ENCODE measurements at places on chromosomes 4 and X. TPM values are rescaled to one million over a fixed set of nuclear protein-coding genes. Genes with fewer than 3 reads are reported as not detected.

MPP1 gene
- 12.9 TPM for total RNA-seq

CLCN5 gene
- total RNA-seq: 1.3 TPM

CTAG1B gene
- total RNA-seq: not detected

ADGRA3 gene
- 2.1 TPM for total RNA-seq

TNIP3 gene
- total RNA-seq: 1.3 TPM

SH2D1A gene
- total RNA-seq: 42.7 TPM

HEPH gene
- total RNA-seq: not detected

POU3F4 gene
- not detected for total RNA-seq

RAP2C gene
- total RNA-seq: 45.5 TPM

RAB33A gene
- total RNA-seq: 7.9 TPM

- no peaks in the 10 kb centered on the region for H3K36me3 ChIP-seq
- H3K27ac ChIP-seq: no peak overlapping the region
- DNase-seq: no peak
- peaks cover 4% of the 10 kb centered on the region for H3K4me1 ChIP-seq
These were observed 95.5 kb downstream of the ZNF827 start for GRCh38 chr4:145843148-145843547.

DNA sequence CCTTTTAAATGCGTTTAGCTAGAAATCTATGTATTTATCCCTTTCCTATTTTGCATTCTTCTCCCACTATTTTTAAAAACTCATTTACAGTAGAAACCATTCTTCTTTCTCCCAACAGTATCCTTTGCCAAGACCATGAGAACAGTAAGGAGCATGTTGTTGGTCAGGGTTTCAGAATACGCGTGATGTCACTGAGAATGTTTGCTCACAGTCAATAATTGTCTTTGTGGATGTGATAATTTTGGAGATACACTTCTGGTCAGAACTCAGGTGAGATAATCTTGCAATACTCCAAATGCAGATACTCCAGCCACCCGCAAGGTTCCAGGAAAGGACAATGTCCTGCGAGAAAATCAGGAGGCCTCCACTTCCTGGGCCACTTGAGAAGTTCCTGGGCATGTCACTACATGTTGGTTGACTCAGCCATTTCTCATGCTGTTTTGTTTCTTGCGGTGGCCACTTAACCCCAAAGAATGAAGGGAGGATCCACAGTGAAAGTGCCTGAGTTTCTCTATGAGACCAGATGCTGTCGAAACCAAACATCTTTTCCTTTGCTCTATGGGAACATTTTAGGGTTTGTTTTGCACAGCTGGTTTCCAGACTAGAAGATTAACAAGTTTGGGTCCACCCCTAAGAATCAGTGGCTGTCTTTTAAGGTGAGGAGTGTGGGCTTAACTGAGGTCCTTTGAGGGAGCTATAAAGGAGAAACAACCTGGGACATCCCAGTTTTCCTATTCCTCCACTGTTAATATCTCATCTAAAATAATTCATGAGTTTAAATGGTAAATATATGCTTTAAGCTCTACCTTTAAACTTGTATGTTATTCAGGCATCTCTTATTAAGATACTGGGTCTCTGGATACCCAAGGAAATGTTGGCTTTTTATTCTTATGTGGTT is 116.0 kb downstream of the SOWAHB start:
- H3K4me1 ChIP-seq: no peaks in the 10 kb centered on the region
- H3K27ac ChIP-seq: no peak overlapping the region
- H3K36me3 ChIP-seq: no peaks in the 10 kb centered on the region
- H3K27me3 ChIP-seq: peaks cover 10% of the 10 kb centered on the region
- DNase-seq: no peak
- no peak overlapping the region for H3K4me3 ChIP-seq

DNA sequence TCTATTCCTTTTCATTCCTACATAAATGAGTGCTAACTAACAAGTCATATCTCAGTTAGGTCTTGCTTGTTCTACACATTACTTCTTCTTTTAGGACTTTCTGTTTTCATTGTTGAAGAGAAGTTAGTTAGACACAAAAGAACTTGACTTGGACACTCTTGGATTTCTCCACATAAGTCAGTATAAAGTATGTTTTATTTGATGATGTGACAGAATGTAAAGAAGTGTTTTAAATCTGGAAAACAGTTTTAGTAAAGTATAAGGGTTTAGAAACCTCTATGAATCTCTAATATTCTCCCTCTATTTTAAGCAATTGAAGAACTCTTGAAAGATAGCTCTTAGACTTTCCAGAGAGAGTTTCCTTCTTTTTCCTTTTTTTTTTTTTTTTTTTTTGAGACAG is 38.6 kb upstream of the TMEM33 start:
- no peak overlapping the region for H3K4me3 ChIP-seq

DNA sequence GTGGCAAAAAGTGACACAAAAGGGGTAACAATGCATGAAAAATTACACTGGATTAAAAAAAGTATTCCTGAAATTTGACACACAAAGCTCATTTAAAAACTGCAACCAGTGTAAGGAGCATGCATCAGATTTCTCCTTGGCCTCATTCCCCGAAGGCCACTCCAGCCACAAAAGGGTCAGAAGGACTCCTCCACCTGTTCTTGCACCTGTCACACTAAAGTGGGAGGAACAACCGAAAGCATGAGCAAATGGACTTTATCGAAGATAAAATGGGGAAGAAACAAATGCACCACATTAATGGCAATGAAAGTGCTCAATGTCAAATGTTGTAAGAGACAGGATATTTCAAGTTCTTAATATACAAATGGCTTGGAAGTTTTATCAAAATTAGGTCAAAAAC is 88.2 kb downstream of the ADGRA3 start:
- no peak overlapping the region for H3K4me3 ChIP-seq
- no peaks in the 10 kb centered on the region for H3K36me3 ChIP-seq
- H3K4me1 ChIP-seq: no peaks in the 10 kb centered on the region

GRCh38 chrX:64427281-64427680 is 32.0 kb upstream of the MTMR8 start:
- H3K4me1 ChIP-seq: no peaks in the 10 kb centered on the region
- no peak overlapping the region for H3K27ac ChIP-seq
- no peak overlapping the region for H3K4me3 ChIP-seq
- DNase-seq: no peak
- no peaks in the 10 kb centered on the region for H3K36me3 ChIP-seq

- no peak overlapping the region for H3K4me3 ChIP-seq
- H3K4me1 ChIP-seq: no peaks in the 10 kb centered on the region
- no peak overlapping the region for H3K27ac ChIP-seq
These were observed 180.7 kb downstream of the CRLF2 start for GRCh38 chrX:1031521-1032430.

DNA sequence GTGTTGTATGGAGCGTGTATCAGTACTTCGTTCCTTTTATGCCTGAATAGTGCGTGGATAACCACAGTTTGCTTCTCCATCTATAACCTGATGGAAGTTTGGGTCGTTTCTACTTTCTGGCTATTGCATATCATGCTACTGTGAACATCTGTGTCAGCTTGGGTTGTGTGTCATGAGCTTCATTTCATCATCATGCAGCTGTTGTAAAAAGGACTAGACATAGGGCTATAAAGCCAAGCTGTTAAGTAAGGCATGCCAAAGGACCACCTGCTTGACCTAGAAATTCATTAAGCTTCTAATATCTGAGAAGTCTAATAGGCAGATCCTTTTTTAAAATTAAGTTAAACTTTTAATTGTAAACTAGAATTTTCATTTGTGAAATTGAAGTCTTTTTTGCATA is 18.4 kb downstream of the SMS start:
- H3K4me3 ChIP-seq: no peak overlapping the region
- H3K27me3 ChIP-seq: no peaks in the 10 kb centered on the region
- H3K27ac ChIP-seq: no peak overlapping the region
- no peaks in the 10 kb centered on the region for H3K36me3 ChIP-seq

GRCh38 chrX:63514569-63515080 is 163.5 kb upstream of the SPIN4 start:
- no peak overlapping the region for H3K27ac ChIP-seq
- H3K36me3 ChIP-seq: no peaks in the 10 kb centered on the region
- H3K4me1 ChIP-seq: no peaks in the 10 kb centered on the region
- no peak for DNase-seq
- H3K27me3 ChIP-seq: no peaks in the 10 kb centered on the region
- no peak overlapping the region for H3K4me3 ChIP-seq

GRCh38 chr4:152195888-152196287 is 340.0 kb downstream of the FBXW7 start:
- no peaks in the 10 kb centered on the region for H3K27me3 ChIP-seq
- H3K4me3 ChIP-seq: no peak overlapping the region
- H3K36me3 ChIP-seq: no peaks in the 10 kb centered on the region
- DNase-seq: no peak

DNA sequence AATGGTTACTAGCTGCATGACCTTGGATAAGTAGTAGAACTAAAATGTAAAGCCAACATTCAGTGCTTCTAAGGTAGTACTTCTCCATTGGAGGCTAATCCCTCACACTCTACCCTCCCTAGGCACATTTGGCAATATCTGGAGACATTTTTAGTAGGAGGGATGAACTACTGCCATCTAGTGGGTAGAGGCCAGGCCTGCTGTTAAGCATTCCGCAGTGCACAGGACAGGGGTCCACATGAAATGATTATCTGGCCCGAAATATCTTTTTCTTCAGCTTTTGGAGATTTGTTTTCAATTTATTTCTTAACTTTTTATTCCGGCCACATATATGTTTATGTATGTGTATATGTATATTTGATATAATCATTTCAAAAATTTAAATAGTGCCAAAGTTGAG is 36.0 kb upstream of the SPANXC start:
- no peak overlapping the region for H3K27ac ChIP-seq
- H3K27me3 ChIP-seq: no peaks in the 10 kb centered on the region
- H3K4me1 ChIP-seq: no peaks in the 10 kb centered on the region
- peak; percentile 4 for DNase-seq
- H3K36me3 ChIP-seq: no peaks in the 10 kb centered on the region
- H3K4me3 ChIP-seq: no peak overlapping the region

DNA sequence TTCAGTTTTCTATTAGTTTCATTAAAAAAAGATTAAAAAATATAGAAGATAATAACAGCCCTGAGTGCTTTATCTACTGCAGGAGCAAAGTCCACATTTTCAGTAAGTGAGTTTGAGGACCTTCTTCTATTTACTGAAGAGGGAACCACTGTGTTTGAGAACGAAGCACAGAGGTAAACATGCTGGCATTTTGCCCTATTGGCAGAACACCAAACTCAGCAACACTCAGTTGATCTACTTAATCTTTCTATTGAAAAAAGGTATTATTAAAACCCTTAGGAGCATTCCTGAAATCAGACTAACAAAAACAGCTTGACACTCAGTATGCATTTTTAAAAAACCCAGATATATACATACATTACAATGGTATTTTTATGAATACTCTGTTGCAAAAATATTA is 1496.7 kb downstream of the TECRL start:
- H3K27me3 ChIP-seq: no peaks in the 10 kb centered on the region
- no peak overlapping the region for H3K27ac ChIP-seq
- H3K4me3 ChIP-seq: no peak overlapping the region
- no peaks in the 10 kb centered on the region for H3K4me1 ChIP-seq
- H3K36me3 ChIP-seq: no peaks in the 10 kb centered on the region

GRCh38 chr4:39626261-39626660 is 12.4 kb downstream of the SMIM14 start:
- no peaks in the 10 kb centered on the region for H3K4me1 ChIP-seq
- no peaks in the 10 kb centered on the region for H3K27me3 ChIP-seq
- H3K27ac ChIP-seq: no peak overlapping the region
- H3K4me3 ChIP-seq: no peak overlapping the region
- no peak for DNase-seq

DNA sequence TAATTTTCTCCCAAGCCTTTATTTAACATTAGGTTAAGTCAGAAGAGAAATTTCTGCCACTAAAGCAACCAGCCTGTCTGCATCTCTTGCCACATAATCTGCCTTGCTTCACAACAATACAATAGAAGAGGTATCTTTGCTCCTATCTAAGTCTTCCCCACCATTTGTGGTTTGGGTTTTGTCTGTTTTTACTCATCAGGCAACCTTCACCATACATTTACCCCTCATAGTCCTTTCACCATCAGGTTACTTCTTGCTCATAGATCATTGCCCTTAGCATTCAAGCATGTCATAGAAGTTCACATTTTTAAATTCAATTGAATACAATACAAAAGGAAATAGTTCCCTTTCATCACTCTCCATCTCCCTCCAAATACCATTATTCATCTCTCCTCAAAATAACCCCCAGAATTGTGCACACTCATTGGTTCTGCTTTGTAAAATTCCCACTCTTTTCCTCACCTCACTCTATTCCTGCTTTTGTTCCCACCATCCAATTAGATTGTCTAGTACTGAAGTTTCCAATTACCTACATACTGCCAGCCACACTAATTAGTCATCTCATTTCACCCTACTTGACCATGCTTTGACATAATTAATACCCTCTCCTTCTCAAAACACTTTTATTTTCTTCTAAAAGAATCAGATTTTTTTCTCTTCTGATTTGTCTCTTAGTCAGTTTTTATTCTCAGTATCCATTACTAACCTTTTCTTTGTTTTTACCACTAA is 1957.0 kb upstream of the AGA start:
- H3K36me3 ChIP-seq: no peaks in the 10 kb centered on the region
- no peak for DNase-seq
- no peaks in the 10 kb centered on the region for H3K27me3 ChIP-seq
- no peak overlapping the region for H3K4me3 ChIP-seq

- no peak overlapping the region for H3K27ac ChIP-seq
- no peaks in the 10 kb centered on the region for H3K4me1 ChIP-seq
- no peak overlapping the region for H3K4me3 ChIP-seq
- H3K27me3 ChIP-seq: no peaks in the 10 kb centered on the region
These were observed 27.9 kb downstream of the ABHD18 start for GRCh38 chr4:127993151-127993550.

GRCh38 chr4:81355136-81355535 is 116.6 kb downstream of the RASGEF1B start:
- H3K27ac ChIP-seq: no peak overlapping the region
- no peaks in the 10 kb centered on the region for H3K36me3 ChIP-seq
- DNase-seq: no peak
- no peak overlapping the region for H3K4me3 ChIP-seq
- no peaks in the 10 kb centered on the region for H3K4me1 ChIP-seq
- H3K27me3 ChIP-seq: no peaks in the 10 kb centered on the region

DNA sequence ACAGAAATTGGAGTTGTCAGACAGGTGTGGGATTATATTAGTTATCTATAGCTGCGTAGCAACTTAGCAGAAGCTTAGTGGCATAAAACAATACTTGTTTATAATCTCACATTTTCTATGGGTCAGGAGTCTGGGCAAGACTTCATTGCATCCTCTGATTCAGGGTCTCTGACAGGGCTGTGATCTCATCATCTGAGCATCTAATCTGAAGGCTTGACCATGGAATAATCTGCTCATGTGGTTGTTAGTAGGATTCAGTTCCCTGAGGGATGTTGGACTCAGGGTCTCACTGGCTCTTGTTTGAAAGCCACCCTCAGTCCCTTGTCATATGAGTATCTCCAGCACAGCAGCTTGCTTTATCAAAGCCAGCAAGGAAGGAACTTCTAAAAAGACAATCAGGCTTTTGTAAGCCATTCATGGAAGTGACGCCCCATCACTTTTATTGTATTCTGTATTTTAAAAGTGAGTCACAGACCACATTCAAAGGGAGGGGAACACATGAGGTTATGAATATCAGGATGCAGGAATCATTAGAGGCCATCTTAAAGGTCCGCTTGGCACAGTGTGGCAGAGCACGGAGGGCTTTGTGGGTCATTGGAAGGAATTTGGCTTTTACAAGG is 37.2 kb upstream of the FAM9B start:
- no peak for DNase-seq
- H3K4me1 ChIP-seq: no peaks in the 10 kb centered on the region
- no peak overlapping the region for H3K27ac ChIP-seq
- H3K27me3 ChIP-seq: no peaks in the 10 kb centered on the region

Measured in CD4-positive, CD25-positive, alpha-beta regulatory T cell (primary cell).